SW 1271 (cell line): ENCODE measurements at places on chromosomes 1 and 21.
A peak's percentile ranks its signal among the peaks of the same experiment; 100 is the strongest.

DNA sequence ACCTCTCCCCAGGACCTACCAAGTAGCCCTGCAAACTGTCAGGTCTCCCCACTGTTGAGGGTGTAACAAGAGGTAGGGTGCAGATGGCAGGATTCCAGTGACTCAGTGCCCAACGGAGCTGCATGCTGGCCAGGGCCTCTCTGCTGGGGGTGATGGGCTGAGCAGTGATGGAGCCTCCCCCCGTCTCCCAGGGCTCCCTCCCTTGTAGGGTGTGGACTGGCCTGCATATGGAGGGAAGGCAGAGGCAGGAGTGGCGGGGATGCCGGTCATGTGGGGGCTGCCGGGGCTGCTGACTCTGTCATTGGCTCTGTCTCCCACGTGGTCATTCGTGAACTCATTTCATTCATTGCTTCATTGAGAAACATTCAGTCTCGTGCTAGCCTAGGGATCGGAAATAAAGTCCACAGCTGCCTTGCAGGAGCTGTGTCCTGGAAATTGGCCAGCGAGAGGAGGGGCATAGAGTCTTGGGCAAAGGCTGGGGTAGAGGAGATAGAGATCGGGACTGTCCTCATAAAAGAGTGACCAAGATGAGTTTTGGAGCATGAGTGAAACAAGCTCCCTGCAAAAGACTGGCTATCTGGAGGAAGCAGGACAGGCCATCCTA is 22.9 kb upstream of the DISP3 start:
- DNase-seq, result no peak

- DNase-seq, result no peak
Measured at GRCh38 chr1:19407494-19408096, 77.7 kb downstream of the CAPZB start.

DNA sequence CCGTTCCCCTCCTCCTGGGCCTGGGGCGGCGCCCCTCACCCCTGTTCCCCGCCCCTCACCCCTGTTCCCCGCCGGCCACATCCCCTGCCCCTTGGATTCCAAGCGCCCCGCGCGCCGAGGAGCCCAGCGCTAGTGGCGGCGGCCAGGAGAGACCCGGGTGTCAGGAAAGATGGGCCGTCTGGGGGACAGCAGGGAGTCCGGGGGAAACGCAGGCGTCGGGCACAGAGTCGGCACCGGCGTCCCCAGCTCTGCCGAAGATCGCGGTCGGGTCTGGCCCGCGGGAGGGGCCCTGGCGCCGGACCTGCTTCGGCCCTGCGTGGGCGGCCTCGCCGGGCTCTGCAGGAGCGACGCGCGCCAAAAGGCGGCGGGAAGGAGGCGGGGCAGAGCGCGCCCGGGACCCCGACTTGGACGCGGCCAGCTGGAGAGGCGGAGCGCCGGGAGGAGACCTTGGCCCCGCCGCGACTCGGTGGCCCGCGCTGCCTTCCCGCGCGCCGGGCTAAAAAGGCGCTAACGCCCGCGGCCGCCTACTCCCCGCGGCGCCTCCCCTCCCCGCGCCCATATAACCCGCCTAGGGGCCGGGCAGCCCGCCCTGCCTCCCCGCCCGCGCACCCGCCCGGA is at the start of gene TP73:
Gene TP73 (plus strand): TSS at position 587 of the 618 bp plus-strand sequence. CDS start 29,850 bp downstream, outside the sequence.
- DNase-seq, result no peak

- no peak for DNase-seq
Measured at GRCh38 chr1:240763771-240764170, 151.8 kb upstream of the GREM2 start.

- no peak for DNase-seq
Measured at GRCh38 chr1:112686417-112686816, 12.0 kb downstream of the MOV10 start.

- no peak for DNase-seq
Measured at GRCh38 chr1:165942927-165943597, 115.6 kb downstream of the UCK2 start.

GRCh38 chr1:9909234-9910046 is 629 bp downstream of the CTNNBIP1 start:
- no peak for DNase-seq

GRCh38 chr21:39863111-39863510 is 4.1 kb upstream of the PCP4 start:
- no peak for DNase-seq

DNA sequence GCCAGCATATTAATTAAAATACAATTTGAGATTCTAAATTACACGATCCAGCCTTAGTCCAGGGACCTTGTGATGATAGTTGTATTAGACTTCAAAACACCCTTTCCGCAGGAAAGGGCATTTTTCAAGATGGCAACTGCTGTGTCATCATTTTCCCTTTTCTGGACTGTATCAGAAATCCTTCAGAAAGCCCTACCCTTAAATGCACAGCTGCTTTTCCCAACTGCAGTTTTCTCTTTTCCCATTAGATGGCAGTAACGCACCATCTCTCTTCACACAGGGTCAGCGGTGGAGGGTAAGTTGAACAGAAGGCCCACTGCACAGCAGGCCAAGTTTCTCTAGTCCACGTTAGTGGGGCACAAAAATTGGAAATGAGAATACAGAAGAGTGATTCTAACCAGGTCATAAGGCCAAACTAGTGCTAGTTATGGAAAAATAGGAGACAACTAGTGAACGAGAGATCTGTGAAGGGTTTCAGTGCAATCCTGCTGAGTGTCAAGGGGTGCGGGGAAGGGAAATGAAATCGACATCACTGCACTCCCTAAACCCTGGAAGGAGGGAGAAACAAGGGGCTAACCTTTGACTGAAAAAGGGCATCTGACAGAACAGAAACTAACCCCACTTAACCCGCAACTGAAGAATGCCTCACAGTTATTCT is 22.1 kb upstream of the TDRD10 start:
- peak; percentile 76 for DNase-seq

DNA sequence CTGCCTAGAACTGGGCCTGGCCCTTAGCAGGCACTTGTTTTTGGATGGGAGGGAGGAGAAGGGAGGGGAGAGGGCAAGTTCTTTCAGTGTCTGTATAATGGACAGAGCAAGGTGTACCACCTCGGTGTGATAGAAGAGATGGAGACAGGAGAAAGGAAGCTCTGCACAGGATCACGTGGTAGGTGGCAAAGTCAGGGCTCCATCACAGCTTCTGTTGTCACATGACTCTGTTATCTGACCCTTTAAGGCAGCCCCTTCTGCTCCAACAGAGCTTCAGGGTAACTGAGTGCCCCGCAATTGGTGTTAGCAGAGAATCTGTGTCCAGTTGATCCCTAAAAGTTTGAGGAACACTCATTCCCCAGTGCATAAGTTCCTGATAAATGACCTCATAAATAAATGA is 16.5 kb upstream of the ETS2 start:
- DNase-seq, result no peak

- no peak for DNase-seq
Measured at GRCh38 chr1:201707656-201708055, 121.3 kb upstream of the IPO9 start.

DNA sequence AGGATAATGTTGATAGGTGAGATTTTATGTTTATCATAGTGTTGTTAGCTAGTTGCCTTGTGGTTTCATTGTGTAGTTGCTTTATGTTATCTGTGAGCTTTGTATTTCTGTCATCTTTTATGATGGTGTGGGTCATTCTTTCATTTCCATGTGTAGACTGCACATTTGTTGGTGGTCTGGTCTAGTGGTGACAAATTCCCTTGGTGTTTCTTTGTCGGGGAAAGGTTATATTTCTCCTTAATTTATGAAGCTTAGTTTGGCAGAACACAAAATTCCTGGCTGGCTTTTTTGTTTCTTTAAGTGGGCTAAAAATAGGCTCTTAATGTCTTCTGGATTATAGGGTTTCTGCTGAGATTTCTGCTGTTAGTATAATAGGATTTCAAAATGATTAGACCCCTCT is 347.2 kb upstream of the ADAMTS5 start:
- DNase-seq, result no peak

GRCh38 chr1:115314765-115315164 is 23.3 kb downstream of the NGF start:
- DNase-seq, result no peak

- no peak for DNase-seq
Measured at GRCh38 chr1:58904299-58905125, 120.7 kb upstream of the JUN start.

DNA sequence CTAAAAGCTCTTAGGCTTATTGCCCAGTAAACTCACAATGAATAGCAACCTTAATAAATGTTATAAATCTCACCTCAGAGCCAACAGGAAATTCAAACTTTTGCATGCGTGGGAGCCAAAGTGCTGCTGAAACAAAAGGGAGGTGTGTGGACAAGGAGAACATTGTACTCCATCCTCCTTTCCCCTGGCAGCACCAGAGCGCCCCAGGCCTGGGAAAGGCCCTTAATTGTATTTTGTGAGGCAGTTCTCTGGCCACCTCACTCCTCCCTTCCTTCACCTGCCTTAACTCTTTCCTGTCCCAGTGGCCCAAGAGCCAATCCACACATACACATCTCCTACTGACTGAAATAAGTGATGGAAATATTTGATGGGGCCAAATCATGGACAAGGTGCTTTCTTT is 648.5 kb downstream of the LMO4 start:
- no peak for DNase-seq

- DNase-seq, result no peak
Measured at GRCh38 chr1:204157962-204158361, 6.1 kb upstream of the ETNK2 start.

- no peak for DNase-seq
Measured at GRCh38 chr1:180889325-180889724, 23.4 kb upstream of the KIAA1614 start.

GRCh38 chr1:245370905-245371581 is 216.3 kb downstream of the KIF26B start:
- DNase-seq, result no peak

DNA sequence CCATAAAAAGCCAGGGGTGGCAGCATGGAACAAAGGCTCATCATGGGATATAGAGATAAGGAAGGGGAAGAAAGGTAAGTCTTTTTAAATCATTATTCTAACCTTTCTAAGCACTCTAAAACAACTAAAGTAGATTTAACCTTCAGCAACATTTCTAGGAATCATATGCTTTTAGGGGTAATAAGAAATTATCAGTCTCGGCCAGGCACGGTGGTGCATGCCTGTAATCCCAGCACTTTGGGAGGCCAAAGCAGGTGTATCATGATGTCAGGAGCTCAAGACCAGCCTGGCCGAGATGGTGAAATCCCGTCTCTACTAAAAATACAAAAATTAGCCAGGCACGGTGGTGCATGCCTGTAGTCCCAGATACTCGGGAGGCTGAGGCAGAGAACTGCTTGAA is 20.3 kb upstream of the PHTF1 start:
- DNase-seq, result no peak

DNA sequence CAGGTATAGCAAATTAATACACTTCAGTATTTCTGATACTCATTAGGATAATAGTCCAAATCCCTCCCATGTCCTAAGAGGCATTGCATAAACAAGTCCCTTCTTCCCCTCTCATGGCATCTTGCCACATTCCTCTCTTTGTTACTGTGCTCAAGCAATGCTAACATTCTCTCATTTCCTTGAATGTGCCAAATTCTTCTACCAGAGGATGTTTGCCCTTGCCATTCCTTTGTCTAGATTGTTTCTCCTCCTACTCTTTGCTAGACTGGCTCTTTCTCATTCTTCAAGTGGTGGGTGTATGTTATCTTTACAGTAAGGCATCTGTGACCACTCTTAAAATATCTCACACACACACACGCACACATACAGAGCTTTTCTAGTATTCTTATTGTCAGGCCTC is 621.0 kb upstream of the CXADR start:
- DNase-seq, result no peak

DNA sequence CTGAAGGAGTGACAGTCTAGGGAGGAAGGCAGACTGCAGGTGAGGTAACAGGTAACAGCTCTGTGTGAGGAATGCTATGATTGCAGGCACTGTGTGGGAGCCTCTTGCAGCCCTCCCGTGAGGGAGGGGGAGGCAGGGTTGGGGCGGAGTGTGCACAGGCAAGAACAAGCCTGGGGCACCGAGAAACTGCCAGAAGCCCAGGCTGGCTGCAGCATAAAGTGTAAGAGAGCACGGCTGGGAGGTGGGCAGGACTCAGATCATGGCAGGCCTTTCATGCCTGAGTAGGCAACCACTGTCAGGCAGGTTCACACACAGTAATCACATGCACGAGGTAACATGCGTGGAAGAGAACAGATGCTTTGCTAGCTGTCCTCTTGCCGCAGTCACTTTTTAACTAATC is 11.3 kb upstream of the RHEX start:
- no peak for DNase-seq

DNA sequence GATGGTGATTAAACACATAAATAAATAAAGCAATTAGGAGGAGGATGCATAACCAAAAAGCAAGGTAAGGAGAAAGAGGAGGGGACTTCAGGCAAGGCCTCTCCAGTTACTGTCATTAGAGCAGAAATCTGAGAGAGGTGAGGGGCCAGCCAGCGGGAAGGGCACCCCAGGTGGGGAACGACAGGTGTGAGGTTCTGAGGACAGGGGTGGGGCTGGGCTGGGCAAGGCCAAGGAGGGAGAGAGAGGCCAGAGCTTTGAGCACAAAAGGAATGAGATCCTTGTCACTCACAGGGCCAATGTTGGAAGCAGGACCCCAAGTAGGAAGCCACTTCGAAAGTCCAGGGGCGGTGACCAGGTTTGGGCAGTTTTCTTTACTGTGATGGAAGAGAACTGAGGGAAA is 182.2 kb upstream of the RAB4A start:
- DNase-seq, result no peak

DNA sequence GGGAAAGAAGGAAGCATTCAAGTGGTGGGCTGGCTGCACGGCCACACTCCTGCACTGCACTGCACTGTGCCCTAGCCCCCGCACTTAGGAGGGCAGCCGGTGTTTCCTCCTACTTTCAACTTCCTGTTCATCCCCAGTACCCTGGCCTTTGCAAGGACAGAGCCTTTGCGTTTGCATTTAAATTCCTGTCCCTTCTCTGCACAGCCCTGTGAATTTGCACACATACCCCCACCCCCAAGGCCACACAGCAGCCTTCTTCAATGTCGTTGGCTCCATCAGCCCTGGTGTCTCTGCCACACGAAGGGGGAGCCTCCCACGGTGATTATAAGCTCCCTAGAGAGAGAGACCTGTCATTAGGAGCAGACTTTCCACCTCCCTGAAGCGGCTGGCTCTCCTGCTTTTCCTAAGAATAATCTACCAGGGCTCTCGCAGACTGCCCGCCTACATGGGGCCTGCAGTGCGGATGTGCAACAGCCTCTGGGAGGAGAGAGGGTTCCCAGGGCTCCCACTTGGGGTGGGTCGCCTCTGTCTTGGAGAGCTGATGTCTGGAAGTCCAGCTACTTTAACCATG is 13.2 kb upstream of the SLC45A3 start:
- no peak for DNase-seq

GRCh38 chr21:38505654-38506523 is 7.6 kb upstream of the ERG start:
- DNase-seq, result no peak

DNA sequence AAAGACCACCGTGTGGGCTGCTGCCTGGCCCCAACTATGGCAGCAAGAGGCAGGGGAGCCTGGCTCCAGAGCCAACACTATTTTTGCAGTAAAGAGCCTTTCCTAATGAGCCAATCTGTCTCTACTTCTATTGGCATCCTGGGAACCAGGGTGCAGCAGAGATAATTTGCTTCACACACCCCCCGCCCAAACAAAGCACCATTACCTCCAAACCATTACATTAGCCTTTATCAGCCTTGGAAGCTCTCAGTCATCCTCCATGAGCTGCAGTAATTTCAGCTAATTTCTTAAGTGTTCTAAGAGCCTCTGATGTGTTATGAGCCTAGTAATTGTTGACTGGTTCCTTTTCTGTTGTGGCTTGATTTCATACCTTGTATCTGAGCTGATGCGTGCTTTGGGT is 21.6 kb downstream of the ARMH1 start:
- no peak for DNase-seq

GRCh38 chr1:170360601-170361000 is 171.4 kb upstream of the GORAB start:
- no peak for DNase-seq

GRCh38 chr1:210418863-210419650 is 90.4 kb downstream of the HHAT start:
- no peak for DNase-seq

- no peak for DNase-seq
Measured at GRCh38 chr1:31376375-31377134, 3.7 kb upstream of the FABP3 start.
